GM10248 (cell line): ENCODE measurements at places on chromosomes 2 and 18.

- no peak for DNase-seq
Measured at GRCh38 chr2:150705767-150706166, 218.3 kb upstream of the RND3 start.

DNA sequence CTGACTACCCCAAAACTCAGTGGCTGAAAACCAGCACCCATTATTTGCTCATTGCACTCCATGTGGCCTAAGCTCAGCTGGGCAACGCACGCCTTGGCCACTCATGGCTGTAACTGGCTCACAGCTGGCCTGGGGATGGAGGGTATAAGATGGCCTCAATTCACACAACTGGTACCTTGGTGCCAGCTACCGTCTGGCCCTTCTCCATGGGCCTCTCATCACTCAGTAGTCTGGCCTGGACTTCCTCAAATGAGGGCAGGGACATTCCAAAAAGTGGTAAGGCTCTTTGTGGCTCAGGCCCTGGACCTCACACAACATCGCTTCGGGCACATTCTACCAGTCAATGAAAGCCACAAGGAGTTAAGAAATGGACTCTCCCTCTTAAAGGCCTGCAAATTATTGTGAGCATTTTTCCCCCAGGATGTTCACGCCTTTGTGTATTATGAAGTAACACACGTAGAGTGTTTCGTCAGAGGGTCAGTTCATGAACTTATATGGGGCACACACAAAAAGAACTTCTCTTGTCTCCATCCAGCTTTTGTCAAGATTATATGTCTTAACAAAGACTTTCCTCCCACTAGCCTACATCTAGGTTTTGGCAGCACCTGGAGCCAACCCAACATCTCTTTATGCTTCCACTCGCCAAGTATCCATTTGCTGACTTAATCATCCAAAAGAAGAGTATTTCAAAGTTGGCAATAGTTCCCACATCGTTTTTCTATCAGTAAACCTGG is 145.2 kb downstream of the CCBE1 start:
- DNase-seq = no peak

GRCh38 chr2:188303363-188304031 is 11.8 kb downstream of the GULP1 start:
- no peak for DNase-seq

DNA sequence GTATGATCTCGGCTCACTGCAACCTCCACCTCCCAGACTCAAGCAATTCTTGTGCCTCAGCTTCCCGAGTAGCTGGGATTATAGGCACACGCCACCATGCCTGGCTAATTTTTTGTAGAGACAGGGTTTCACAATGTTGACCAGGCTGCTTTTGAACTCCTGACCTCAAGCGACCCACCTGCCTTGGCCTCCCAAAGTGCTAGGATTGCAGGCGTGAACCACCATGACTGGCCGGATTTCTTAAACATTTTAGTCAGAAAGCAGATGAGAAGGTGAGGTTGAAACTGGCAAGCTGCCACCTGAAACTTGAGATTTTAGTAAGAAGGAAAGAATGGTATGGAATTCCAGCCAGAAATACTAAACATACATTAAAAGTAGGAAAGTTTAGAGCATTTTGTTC is 31.9 kb downstream of the KLHL23 start:
- DNase-seq = no peak

GRCh38 chr2:176817061-176817565 is 395.5 kb upstream of the HNRNPA3 start:
- no peak for DNase-seq

DNA sequence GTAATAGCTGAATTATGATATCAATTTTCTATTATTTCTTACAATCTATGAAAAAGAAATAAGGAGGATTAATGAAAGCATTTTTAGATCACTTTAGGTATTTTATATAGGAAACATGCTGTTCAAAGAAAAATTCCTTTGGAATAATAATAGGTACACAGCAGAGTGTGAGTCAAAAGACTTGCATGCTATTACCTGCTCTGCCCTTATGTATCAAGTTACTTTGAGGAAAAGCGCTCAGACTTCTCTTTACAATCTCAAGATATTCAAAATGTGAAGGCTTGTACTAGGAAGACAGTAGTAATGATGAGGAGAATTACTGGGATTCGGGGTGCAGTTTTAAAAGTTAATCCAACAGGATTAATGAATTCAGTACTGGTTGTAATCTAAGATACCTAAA is 29.1 kb upstream of the RNU4ATAC start:
- DNase-seq = no peak

DNA sequence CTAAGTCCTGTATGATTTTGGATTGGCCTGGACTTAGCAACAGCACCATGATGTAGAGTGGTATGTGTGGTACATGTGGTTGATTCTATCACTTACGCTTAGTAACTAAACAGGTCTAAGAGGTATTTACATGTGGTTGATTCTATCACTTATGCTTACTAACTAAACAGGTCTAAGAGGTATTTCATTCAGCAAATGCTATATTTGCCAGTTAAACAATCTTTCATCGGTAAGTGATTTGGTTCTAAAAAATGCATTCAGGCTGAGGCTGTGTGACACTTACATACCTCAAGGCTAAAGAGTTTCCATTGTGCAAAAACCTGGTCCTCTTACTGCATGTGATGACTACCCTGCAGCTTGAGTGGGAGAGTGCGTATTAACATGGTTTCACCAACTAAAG is 13.1 kb downstream of the EIF4E2 start:
- DNase-seq = no peak

- DNase-seq = peak; percentile 48
Measured at GRCh38 chr2:74585406-74586185, 31.1 kb downstream of the DOK1 start.

DNA sequence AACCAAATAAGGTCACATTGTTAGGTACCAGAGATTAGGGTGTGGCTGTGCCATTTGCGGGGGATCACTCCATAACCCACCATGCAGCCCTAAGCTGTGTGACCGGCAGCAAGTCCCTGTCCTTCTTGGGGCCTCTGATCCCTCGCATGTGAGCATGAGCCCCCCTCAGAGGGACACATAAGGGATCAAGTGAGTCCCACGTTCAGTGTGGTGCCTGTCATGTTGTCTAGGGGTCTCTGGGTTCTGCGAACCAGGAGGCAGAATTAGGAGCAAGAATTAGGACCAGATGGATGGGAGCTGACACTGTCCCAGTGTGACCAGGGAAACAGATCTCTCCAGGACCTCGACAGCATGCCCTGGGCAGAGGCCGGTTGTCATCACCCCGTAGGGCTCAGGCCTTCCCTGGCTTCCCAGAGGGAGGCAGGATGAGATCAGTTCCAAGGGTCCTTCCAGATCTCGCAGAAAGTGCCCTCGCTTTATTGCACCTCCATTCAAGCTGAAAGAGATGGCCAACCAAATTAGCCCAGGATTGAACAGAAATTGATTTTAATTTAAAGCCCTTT is 113.2 kb upstream of the OTOS start:
- DNase-seq = no peak
